Stimulated activated CD8-positive, alpha-beta memory T cell treated with anti-CD3 and anti-CD28 coated beads, Interleukin-7, amount 100 ng/mL, for 1 hour (primary cell): ENCODE measurements at places on chromosomes 2 and 18.

DNA sequence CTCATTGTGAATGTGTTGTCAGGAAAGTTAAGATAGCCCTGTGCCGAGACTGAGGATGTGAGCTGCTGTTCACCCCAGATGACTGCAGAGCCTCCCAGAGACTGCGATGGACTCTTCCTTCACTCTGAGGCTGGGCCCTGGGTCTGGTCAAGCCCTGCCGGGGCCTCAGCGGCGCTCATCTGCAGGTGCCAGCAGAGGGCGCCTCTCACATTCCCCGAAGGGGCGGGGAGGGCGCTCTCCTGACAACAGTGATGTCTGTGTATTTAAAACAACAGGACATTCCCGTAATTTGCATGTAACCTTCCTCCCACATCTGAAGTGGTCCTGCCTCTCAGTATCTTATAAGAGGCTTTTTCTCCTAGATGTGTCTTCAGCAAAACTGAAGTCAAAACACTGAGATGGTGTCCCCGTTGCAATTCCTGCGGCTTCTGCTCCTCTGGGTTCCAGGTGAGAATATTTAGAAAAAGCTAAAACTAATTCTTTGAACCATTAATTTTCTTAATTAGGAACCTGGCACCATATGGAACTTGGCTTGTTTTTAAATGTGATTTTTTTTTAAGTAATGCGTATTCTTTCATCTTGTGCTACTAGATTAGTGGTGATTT is 1377.9 kb downstream of the RPIA start:
- DNase-seq = no peak

DNA sequence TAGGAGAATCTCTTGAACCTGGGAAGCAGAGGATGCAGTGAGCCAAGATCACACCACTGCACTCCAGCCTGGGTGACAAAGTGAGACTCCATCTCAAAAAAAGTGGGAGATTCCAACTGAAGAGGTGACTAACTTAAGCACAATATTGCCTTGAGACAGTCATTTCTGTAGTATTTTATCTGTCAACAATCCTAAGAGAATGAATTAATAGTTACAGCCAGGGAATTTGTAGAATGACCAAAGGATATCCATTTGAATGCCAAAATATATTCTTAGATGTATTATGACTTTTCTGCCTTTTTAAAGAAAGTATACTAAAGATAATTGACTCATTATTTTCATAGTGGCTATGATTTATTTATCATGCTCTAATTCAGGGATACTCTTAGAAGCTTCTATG is 40.7 kb upstream of the CCDC150 start:
- DNase-seq = no peak

GRCh38 chr2:222448748-222449181 is 24.4 kb downstream of the SGPP2 start:
- DNase-seq = no peak

- no peak for DNase-seq
Measured at GRCh38 chr2:50648041-50648700, 383.8 kb downstream of the NRXN1 start.

GRCh38 chr18:7871560-7872456 is 304.7 kb downstream of the PTPRM start:
- no peak for DNase-seq

- no peak for DNase-seq
Measured at GRCh38 chr2:25939257-25939668, 43.0 kb downstream of the KIF3C start.

- DNase-seq = no peak
Measured at GRCh38 chr2:160720098-160720497, 226.5 kb upstream of the RBMS1 start.

DNA sequence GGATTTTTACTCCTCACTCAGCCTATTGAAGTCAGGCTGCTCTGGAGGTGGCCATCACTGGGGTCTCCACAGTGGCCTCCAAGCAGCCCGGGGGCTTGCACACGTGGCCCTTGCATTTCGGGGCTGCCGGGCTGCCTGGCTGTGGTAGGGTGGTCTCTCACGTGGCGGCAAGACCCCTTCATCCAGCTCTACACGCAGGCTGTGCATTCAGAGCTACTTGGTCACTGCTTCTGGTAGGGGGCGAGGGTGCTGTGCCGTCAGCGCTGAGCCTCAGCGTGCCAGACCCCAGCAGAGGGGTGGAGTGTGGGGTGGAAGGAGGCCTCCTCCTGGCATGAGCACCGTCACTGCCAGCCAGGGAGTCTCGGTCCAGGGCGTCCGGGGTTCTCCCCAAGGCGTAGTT is 80.6 kb downstream of the SH3BP4 start:
- DNase-seq = no peak

DNA sequence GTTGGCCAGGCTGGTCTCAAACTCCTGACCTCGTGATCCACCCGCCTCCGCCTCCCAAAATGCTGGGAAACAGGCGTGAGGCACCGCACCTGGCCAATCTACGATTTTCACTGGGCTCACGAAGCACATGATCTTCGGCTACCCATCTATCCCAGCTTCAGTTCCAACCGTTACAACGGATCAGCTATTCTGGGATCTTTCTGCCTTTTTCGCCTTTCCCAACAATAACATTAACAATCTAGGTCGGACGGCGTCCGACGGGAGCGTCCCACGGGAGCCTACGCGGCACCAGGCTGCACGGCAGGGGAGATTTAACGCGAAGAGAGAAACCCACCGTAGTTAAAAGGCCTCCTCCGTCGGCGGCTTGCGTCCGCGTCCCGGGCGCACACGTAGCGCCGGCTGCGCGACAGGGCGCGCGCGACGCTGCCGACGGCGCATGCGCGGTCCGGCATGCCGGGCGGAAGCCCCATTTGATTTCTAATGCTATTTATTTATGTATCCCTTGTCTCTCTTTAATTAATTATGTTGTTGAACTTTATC is at the start of gene MSL3B:
TSS of gene MSL3B (minus strand) at position 394 of the 540 bp plus-strand sequence.
- DNase-seq = peak; percentile 34

- DNase-seq = no peak
Measured at GRCh38 chr18:59208602-59209125, 11.3 kb upstream of the GRP start.

GRCh38 chr2:62972601-62973000 is 78.0 kb upstream of the OTX1 start:
- DNase-seq = no peak

GRCh38 chr18:57794951-57795728 is 8.0 kb downstream of the ATP8B1 start:
- no peak for DNase-seq

GRCh38 chr18:23267447-23267776 is 132.1 kb downstream of the CABLES1 start:
- no peak for DNase-seq

- DNase-seq = no peak
Measured at GRCh38 chr2:128442053-128442751, 123.5 kb upstream of the HS6ST1 start.

DNA sequence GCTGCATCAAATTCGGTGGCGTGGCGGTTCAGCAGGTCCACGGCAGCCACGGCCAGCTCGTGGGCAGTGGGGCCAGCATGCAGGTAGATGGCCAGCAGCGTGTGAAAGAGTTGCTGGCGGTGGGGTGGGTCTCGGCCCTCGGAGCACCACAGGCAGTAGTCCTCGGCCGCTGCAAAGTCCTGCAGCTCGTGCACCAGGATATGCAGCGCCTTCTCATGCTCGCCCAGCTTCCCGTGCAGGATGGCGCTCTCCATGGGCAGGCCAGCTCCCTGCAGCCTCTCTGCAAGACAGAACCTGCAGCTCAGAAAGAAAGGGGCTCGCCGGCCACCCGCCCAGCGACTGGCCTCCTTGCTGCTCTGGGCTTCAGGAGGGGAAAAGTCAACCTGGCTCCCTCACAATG is 27.9 kb downstream of the GPR45 start:
- no peak for DNase-seq

- no peak for DNase-seq
Measured at GRCh38 chr2:29068513-29068912, 5.8 kb downstream of the PCARE start.

GRCh38 chr2:161139098-161139987 is 20.9 kb upstream of the TANK start:
- no peak for DNase-seq

- DNase-seq = no peak
Measured at GRCh38 chr18:58078889-58079573, 35.0 kb downstream of the NEDD4L start.

- no peak for DNase-seq
Measured at GRCh38 chr2:61193670-61194561, 31.9 kb downstream of the C2orf74 start.

GRCh38 chr2:198441246-198441645 is 636.9 kb downstream of the PLCL1 start:
- DNase-seq = no peak

DNA sequence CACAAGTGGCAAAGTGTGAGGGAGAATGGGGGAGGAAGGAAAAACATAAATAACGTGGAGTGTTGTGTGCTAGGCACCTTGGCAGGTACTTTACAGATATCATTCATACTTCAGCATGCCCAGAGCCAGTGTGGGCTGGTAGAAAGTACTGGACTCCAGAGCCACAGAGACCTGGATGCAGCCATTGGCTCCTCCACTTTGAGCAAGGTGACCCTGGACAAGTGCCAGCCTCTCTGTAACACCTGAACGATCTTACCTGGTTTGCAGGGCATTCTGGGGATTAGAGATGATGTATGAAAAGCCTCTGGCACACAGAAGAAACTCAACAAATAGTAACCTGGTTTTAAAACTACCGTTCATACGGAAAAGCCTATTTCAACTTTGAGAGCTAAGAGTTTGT is 6.3 kb downstream of the LOXHD1 start:
- no peak for DNase-seq

GRCh38 chr2:140307532-140307931 is 1527.3 kb upstream of the NXPH2 start:
- DNase-seq = no peak

DNA sequence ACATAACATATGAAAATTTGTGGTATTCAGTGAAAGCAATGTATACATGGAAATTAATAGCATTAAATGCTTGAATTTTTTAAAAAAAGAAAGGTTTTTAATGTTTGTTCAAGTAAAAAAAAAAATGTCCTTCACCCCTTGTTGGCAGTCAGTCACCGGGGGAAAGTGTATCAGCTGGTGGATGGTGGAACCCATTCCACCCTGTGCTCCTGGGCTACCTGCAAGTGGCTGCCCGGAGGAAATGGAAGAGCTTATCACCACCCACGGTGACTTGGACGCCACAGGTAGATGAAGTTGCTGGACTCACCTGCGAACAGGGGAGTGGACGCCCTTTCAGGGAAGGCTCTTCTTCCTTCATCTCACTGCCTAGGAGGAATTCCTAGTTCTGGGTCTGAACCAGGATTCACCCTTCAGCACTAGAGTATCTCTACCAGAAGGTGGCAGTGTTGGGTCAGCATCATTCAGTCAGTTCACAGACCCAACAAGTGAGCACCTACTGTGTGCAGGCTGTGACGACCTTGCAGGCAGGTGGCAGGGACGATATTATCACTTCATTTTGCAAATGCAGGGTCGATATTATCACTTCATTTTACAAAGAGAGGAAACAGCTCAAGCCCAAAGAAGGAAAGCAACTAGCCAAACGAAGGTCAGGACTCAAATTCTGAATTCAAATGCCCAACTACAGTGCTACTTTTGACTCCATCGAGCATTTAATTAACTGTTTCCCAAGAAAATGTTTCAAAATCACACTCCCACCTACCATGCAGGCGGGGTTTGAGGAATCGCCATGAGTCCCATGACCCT is 35.8 kb downstream of the CIB4 start:
- no peak for DNase-seq

DNA sequence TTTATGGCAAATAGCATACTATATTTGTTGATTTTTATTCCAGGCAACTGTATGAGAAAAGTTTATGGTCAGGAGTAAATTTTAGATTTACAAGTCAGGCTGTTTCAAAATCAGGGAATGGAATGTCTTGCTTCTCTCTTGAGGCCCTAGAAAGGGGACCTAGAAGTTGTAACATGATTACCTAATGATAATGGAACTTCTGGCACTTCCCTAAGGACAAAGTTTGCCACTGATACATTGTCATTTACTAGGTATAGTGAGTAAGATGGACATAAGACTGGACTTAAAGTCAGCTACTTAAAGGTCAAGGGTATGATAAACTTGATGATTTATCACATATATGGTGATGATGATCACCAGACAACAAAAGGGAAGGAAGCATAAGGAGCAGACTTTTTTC is 103.3 kb upstream of the VRK2 start:
- DNase-seq = no peak

GRCh38 chr2:156944871-156945270 is 312.6 kb upstream of the GALNT5 start:
- DNase-seq = no peak
